Astrocyte of the cerebellum (primary cell): ENCODE measurements at places on chromosomes 11 and 22.

DNA sequence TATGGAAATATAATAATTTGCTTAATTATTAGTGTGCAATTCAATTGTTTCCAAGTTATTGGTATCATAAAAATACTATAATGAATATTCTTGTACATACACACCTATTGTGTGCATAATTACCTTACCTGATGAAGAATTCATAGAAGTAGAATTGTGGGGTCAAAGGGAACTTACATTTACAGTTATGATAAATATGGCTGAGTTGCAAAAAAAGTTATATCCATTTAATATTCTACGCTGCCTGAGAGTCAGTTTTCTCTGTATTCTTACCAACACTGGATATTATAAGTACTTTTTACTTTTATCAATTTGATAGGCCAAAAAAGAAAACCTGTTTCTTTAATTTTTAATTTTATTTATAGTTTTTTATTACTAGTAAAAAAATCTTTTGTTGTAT lies 2.1 kb upstream of the PSMA1 start:
- DNase-seq = no peak

DNA sequence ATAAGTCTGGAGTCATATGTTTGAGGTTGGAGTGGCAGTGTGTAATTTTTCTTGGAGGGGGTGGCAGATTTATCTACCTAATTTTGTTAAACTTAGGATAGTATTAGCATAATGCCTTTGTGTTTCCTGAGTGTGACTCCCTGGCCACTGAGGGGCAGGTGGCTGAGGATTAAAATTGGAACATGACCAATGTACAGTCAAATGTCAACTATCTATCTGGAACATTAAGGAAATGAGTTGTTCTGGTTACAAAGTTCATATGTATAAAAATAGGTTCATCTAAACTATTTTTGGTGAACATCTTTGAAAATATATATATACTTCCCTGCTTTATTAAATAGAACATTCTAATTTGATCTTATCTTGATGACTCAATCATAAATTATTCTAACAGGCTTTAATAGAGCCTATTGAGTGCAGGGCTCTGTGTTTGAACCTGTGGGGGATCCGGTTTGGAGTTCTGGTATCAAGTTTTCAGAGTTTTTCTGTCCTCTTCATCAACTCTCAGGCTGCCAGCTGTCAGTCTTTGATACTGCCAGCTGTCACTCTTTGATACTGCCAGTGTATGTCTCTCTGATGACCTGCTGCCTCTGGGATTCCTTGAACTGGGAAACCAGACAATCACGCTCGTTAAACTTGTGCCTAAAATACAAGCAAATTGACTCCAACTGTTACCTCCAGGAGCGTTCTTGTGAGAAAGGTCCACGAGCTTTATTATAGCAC lies 309.6 kb downstream of the METTL15 start:
- DNase-seq = no peak

- DNase-seq = no peak
Observed at GRCh38 chr22:42343531-42344081, 73.2 kb upstream of the TCF20 start.

- no peak for DNase-seq
Observed at GRCh38 chr11:96579656-96580055, 189.8 kb downstream of the JRKL start.

DNA sequence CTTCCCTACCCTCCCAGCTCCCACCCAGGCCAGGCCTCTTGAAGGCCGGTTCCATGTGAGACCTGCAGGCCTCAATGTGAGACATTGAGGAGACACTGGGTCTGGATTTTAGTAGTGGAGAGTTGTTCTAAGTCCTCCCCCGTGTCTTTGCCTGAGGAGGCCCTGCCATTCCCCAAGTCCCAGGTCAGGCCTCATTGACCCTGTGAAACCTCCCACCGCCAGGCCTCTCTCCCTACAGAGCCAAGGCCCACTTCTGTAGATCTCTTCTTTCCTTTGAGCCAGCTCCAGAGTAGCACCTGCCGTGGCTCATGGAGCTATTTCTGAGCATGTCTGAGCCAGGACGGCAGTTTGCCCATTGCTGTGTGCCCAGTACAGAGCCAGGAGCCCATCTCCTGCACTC lies 1419.6 kb downstream of the TBC1D22A start:
- DNase-seq = no peak

- no peak for DNase-seq
Observed at GRCh38 chr11:117187799-117188481, 9.4 kb downstream of the SIDT2 start.

GRCh38 chr11:111571829-111572501 lies 30.3 kb upstream of the SIK2 start:
- DNase-seq = no peak
